ENCODE measurements at places on chromosomes 4 and X.

DNA sequence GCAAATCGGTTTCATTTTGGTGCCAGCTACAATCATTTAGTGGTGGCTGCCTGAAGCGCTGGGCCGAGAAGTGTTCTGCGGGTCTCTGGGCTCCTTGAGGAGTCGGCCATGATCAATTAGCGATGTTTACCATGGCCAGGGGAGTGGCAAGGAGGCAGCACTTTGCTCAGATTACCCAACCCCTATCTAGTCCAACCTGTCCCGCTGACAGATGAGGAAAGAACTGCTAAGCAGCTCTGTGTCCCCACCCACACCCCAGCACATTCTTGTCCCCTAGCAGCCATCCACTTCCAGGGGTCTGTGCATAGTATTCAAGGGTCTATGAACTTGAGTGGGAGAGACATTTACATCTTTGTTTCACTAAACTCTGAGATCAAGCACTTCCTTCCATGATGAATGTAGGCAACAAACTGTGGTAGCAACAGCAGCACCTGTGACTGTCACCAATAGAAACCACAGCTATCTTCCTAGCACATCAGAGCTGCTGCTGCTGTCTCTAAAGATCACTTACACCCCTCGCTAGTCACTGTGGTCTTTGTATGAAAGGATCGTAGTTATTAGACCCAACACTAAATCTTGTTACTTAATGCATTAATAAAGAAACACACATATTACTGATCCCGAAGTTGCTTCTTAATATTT lies 331.6 kb downstream of the BCOR start:
- DNase-seq, result no peak

- DNase-seq, result no peak
Observed at GRCh38 chr4:90375081-90375480, 247.9 kb downstream of the CCSER1 start.

- DNase-seq, result no peak
Observed at GRCh38 chr4:7172946-7173345, 19.4 kb upstream of the SORCS2 start.

- DNase-seq, result no peak
Observed at GRCh38 chrX:39249999-39250398, 448.7 kb downstream of the MID1IP1 start.

- DNase-seq, result no peak
Observed at GRCh38 chr4:38710053-38710452, 46.1 kb downstream of the KLF3 start.

GRCh38 chrX:46805270-46805669 lies 31.6 kb upstream of the RP2 start:
- DNase-seq, result no peak

DNA sequence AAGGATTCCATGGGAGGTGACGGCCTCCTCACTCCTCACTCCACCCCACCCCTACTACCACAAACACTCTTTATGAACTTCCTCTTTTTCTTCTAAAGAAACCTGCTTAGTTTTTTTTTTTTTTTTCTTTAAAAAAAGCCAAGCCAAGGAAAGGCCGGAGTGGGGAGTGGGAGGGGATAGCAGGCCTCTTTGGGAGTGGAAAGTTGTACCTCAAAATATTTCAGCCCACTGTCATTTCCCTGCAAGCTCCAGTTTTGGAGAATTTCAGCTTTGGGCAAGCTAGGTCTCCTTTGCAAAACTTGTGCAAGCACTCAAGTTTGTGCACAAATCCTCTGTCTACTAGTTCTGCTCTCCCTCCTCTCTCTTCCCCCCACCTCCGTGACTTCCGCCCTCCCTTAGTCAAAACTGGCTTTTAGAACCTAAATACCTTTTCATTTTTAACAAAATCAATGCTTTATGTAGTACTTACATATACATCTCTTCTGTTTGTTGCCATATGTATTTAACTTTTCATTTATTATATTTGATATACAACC lies 512 bp upstream of the ANTXR2 start:
- peak; percentile 66 for DNase-seq

DNA sequence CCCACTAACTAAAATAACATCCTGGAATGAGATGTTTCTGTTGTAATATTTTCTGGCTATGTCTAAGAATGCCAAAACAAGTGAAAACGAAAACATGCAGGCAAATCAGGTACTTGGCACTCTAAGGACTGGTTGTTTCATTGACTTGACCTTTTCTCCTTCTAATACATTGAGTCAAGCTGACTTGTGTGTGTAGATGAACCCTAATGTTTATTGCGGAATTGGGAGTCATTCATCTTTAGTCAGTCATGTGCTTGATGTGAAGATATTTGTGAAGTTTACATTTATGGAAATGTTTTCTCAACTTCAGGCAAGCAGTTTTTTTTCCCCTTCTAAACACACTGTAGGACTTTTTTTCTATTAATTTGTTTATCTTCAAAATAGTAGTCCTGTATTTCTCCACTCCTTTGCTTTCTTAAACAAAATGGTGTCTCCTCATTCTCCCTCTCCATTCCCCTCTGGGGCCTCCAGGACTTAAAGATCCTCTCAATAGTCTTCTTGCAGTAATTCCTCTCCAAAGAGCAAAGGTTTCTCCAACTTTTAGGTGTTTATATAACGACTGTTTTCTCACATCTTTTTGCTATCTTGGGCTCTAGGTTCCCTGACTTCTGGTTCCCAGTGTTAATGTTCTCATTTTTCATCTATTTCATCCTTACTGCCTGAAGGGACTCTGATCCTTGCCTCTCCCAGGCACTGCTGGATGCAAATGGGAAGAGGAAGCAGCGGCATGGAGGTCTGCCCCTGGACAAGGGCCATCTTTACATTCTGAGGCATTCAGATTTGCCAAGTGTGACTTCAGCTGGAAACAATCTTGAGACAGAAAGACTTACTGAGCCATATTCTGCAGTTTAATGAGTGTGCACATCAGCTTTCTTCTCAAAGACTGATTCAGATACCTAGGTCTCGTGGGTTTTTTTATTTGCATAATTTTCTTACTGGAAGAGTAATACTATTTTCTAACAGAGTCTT lies 166.4 kb downstream of the ARHGAP6 start:
- no peak for DNase-seq

DNA sequence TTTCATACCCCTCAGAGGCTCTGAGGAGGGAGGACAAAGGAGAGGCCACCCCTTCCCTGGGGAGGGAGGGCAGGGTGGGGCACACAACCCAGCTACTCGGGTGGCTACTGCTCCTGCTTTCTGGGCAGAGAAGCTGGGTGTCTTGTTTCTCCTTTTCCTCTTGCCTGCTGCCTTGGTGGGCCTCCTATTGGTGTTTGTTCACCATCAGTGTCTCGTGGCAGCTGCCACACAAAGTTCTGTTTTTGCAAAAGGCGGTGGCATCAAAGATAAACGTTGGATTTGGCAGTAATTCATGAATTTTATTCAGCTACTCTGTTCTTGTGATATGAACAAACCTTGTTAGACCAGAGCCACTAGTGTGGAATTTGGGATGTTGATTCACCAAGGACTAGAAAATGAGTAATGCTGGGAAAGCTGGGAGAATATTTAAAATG lies 153.0 kb upstream of the SCML1 start:
- DNase-seq, result no peak

GRCh38 chr4:152831416-152831815 lies 51.7 kb downstream of the ARFIP1 start:
- no peak for DNase-seq

- DNase-seq, result no peak
Observed at GRCh38 chr4:47567511-47567910, 82.4 kb downstream of the ATP10D start.

- DNase-seq, result no peak
Observed at GRCh38 chr4:99467887-99468286, 32.7 kb upstream of the ADH7 start.

- no peak for DNase-seq
Observed at GRCh38 chrX:105266456-105266855, 46.0 kb upstream of the TEX13A start.

GRCh38 chr4:164935363-164935762 lies 42.1 kb downstream of the TRIM61 start:
- DNase-seq, result no peak

DNA sequence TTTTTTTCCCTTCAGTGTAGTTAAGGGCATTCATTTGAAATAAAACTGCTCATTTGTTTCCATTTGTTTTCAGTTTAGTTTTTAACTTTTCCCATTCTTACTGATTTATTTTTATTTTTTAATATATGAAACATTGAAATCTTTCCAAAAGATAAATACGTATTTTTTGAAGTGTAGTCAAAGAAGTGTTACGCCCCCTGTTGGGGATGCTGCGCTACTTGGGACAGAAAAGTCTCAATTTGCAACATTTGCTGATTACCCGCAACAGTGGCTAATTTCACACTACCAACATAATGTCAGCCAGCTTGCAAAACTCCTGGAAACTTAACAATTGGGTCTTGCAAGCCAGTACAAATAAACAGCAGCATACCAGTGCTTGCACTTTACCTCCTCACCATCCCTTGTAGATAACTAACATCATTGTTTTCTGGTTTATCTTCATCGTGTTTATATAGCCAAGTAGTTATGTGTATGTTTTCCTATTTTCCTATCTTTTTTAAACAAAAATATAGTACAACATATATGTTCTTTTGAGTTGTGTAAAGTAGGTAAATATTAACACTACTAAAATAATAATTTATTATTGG lies 158.6 kb downstream of the STPG2 start:
- DNase-seq, result no peak

GRCh38 chr4:127113844-127114362 lies 518.9 kb upstream of the INTU start:
- no peak for DNase-seq

DNA sequence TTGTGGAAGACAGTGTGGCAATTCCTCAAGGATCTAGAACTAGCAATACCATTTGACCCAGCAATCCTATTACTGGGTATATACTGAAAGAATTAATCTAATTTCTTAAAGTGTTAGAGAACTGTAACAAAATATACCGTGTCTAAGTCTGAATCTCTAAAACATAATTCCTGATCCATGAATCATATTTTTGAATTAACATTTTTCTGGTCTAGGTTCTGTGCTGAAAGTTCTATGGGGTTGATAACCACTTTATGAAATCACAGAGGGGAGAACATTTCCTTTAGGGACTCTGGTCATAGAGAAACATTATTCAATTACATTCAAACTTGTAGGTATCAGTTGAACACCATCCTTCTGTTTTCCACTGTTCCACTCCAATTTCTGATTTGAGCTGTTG lies 91.9 kb upstream of the ETNPPL start:
- no peak for DNase-seq

DNA sequence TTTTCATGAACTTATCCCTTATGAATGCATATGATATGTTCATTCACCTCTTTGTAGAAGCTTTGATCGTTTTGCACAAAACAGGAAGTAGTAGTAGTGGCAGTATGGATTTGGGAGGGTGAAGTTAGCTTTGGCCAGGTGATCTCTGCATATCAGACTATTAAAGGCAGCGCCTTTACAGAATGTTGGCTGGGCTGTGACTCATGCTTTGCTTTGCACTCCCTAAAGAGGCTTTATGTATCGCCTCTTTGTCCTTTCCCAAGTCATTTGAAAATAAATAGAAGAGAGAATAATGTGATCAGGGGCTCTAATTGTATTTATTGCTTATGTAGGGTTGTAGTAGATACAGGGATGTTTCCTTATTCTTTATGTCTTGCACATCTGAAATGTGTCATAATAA lies 50.4 kb downstream of the SHROOM3 start:
- DNase-seq, result no peak

DNA sequence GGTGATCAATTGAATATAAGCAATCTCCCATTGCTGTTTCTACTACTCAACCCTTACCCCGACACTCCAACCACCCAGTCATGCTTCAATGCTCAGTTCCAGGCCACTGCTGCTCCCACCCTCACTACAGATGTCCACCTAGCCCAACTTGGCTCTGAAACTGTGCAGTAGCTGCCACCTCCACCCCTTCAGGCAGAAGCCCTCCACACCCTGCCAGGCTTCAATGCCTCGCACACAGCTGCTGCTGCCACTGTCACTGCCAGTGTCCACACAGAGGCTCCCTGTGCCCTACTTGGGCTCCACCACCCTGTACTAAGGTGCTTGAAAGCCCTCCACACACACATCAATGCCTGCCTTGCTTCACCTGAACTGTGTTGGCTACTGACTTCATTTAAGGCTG lies 34.6 kb downstream of the LAMTOR3 start:
- no peak for DNase-seq

GRCh38 chr4:140755774-140756318 lies 339 bp downstream of the TBC1D9 start:
- no peak for DNase-seq

DNA sequence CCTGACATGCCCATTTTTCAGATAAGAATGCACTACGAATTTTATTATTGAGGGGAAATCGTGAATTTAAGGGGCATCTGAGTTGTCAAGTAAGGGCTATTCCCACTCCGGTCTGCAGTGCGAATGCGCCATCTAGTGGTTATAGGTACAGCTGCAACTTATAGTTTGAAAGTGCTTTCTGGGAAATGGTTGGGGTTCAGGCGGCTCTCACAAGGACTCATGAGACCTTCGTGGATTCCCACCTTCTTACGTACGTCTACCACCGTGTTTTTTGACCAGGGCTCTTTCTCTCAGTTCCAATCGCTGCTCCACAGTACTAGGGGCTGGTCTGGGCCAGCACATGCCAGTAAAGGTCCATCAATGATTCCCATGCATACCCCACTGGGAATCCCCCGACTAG lies 12.3 kb downstream of the MSL3 start:
- DNase-seq, result no peak

GRCh38 chr4:162700815-162701361 lies 465.8 kb downstream of the NAF1 start:
- no peak for DNase-seq

DNA sequence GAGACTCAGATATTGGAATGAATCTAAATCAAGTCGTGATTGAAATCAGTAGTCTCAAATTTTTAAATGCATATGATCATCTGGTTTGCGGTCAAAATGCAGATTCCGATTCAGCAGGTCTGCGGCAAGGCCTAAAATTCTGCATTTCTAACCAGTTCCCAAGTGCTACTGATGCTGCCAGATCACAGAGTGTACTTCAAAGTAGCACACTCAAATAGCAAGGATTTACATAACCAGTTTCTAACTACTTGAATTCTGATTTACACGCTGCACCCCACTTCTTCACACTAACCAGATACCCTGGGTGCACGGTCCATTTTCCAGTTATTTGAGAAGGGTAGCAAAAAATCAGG lies 752 bp downstream of the MBTPS2 start:
- no peak for DNase-seq

- no peak for DNase-seq
Observed at GRCh38 chr4:14168919-14169318, 541.4 kb upstream of the BOD1L1 start.

DNA sequence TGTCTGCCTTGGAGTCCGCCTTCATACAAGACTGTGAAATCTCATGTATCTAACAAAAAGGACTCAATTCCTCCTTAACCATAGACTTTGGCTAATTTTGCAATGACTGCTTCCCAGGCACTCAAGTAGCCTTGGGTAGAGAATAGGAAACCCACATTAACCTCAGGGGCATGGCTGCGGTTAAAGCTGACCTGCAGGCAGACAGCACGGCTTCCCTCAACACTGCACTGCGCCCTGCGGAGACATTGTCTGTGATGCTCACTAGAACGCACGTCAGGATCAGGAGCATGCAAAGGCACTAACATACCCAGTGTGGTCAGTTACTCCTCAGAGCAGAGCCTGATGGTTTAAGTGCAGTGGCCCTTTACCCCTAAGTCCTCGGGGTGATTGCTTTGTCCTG lies 10.3 kb upstream of the GPR143 start:
- DNase-seq, result no peak

Measured in SIG-M5 (cell line).